NK-92 treated with Interleukin-12 subunit alpha and Interleukin-12 subunit beta, amount 100 ng/mL, for 24 hours (cell line): ENCODE measurements at places on chromosomes 4 and X.
A peak's percentile ranks its signal among the peaks of the same experiment; 100 is the strongest.

DNA sequence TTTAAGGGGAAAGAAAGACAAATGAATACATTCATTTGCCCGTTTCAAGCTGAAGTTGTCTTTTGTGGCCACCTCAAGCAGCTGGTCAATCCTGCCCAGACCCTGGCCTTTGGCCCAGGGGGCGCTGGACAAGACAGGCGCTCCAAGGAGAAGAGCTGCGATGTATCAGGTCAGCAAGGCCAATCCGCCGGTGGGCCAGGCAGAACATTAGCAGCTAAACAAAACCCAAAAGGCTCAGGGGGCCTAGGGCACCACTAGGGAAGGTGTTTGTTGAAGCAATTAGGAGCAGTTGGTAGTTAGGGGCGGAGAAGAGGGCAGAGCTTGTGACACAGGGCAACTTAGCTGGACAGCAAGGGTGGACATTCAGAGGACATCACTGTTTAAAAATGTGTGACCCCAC is 60.8 kb upstream of the TMEM33 start:
- DNase-seq: no peak

GRCh38 chrX:125132274-125132673 is 187.4 kb upstream of the TEX13C start:
- no peak for DNase-seq

DNA sequence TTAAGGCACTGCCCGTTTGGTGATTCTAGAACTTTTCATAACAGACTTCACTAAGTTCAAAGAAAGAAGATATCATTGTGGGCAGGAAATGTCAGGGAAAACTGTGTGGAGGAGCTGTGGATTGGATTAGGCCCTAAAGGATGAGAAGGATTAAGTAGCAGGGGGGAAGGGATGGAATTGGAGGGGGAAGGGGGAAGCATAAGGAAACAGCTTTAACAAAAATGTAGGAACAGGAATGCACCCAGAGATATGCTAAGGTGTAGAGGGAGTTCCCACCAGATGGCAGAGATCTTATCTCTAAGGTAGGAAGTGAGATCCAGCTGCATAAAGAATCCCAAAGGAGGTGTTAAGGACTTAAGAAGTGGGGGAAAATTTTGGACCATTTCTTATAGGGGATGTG is 114.5 kb downstream of the LARP7 start:
- no peak for DNase-seq

GRCh38 chrX:18098763-18099162 is 121.9 kb downstream of the BEND2 start:
- DNase-seq: no peak

DNA sequence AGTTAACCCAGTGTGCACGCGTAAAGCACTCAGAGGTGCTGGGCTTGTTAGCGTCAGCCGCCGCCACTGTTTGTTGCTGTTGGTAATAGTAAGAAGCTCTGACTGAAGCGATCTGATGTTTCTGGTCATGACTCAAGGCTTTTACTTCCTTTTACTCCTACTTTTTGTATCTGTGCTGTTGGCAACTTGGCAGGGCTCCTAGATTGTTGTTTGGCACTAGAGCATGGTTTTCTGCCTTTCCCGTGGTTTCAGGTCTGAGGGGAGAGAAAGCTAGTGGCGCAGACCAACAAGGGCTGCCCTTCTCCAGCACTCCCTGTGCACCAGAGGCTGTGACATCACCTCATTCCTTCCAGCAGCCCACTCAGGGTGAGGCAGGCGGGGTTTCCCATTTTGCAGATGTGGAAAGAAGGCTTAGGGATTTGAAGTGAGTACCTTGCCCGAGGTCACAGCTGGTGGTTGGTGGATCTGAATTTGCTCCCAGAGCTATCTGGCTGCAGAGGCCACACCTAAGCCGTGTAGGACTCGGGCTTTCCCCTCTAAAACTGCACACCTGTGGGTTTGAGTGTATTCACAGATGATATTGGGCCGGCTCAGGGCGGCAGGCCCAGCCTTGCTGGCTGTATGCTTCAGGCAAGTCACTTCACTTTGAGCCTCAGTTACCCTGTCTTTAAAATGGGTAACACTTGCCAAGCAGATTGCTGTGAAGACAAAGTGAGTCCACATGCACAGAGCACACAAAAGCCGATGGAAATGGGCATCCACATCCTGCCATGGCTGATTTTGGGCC is 51.2 kb upstream of the TADA2B start:
- DNase-seq: no peak

DNA sequence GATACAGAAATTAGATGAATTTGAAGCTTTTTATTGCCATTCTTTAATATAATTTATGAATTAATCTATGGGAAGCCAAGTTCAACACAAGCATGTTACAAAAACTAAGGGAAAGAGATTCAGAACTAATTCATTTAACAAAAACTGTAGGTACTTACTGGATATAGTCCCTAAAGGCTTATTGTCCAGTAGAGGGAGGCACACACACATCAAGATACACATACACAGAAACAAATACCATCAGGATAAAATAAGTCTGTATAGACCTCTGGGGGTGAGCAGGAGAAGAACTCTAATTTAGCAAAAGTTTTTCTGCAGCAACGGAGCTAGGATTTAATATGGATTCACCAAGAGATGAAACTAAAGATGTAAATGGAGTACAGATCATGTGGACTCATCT is 83.0 kb upstream of the IL13RA1 start:
- no peak for DNase-seq

DNA sequence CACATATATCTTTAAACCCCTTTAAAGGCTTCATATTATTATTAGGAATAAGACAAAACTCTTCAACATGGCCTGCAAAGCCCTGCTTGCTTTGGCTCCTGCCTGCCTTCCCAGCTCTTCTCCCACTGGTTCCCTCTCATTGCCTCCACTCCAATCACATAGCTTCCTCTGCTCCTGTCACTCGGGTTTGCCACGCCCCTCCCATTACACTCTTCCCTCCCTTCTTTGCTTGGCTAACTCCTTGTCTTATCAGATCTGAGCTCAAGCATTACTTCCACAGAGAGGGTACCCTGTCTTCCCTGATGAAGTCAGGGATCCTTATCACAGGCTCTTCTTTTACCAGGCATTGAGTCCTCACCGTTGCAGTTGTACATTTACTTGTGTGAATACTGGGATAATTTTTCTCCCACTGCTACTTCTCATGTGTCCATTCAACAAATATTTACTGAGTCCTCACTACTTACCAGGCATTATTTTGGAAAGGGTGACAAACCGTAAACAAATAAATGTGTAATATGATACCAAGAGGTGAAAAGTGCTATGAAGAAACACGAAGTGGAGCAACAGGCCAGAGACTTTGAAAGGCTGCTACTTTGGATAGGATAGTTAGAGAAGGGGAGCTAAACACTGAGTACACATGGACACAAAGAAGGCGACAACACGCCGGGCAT is 3.2 kb upstream of the VGLL1 start:
- no peak for DNase-seq

- DNase-seq: no peak
Measured at GRCh38 chr4:127162741-127163140, 470.0 kb upstream of the INTU start.

GRCh38 chr4:13920901-13921300 is 293.4 kb upstream of the BOD1L1 start:
- DNase-seq: no peak

- DNase-seq: no peak
Measured at GRCh38 chr4:101708293-101709039, 82.1 kb upstream of the BANK1 start.

- DNase-seq: no peak
Measured at GRCh38 chr4:56619160-56619559, 61.9 kb downstream of the HOPX start.

DNA sequence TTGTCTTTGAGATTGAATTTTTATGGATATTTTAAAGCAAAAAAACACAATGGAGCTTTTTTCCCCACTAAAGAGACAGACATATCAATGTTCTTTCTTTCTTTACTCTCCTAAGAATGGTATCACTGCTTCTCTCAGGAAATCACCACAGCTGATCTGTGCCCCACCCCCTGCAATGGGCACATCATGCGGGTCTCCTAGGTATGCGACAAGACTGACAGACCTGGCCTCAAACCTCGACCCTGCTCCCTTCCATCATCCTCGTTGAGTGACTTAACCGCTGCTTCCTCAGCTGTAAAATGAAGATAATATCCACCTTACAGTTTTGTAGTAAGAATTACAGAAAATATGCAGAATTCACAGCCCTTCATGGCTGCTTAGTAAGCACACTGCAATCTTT is 58.3 kb downstream of the LEF1 start:
- no peak for DNase-seq

DNA sequence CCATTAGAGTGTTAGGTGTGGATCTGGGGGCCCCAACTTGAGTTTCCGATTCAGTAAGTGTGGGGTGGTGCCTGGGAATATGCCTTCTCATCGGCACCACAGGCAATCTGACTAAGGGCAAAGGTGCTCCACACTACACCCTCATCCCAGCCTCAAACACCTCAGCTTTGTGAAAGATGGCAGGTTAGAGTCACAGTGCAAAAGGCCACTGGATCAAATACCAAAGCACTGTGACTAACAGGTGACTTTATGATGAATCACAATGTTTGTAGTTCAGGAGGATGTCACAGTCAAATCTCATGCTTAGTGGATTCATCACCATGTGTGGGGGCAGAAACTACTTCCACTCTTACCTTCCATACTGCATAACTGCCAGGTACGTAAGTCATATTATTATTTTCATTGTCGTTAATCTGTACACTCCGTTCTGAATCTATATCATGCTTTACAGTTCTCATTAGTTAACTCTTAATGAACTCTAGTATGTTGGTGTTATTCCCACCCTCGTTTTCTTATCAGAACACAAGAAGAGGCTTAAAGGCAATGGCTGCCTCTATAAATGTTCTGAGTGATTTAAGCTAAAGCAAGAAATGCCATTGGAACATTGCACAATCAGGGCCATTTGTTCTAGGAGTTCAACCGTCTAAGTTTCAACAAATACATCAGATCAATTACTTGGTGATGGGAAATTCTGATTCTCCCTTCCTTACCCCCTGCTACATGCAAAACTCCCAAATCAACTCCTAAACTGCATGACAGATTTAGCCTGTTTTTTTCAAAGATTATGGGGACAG is 50.2 kb downstream of the PRKG2 start:
- no peak for DNase-seq

DNA sequence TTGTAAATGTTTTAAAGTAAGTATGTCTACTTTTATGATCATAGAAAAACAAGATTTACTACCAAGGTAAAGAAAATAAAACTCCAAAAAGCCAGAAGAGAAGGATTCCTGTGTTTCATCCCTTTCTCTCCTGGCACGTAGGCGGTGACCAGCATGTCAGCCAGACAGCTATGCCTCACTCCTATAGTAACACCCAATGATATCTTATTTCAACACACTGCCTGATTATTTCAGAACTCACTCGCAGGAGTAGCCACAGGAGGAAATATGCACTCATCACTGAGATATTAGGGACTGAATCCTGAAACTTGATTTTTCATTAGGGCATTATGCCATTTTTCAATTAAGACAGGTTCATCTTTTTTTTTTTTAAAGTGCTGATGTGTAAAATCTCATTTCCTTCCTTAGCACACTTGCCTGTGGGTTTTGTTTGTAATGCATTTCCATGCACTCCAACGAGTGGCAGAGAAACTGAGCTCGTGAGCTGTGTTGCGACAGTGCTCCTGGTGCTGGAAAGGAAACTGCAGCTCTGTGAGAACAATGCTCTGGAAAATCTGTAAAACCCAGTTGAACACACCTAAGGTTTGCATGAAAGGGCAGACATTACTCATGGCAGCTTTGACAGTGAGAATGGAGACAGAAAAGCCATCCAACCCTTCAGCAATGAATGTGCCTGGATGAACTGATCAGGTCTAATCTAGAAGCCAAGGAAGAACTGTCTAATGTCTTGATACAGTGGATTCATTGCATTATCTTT is 18.2 kb downstream of the RAI2 start:
- DNase-seq: no peak

GRCh38 chrX:64571011-64571410 is 175.8 kb upstream of the MTMR8 start:
- DNase-seq: no peak

GRCh38 chr4:6471307-6472007 is 957 bp downstream of the PPP2R2C start:
- DNase-seq: no peak

DNA sequence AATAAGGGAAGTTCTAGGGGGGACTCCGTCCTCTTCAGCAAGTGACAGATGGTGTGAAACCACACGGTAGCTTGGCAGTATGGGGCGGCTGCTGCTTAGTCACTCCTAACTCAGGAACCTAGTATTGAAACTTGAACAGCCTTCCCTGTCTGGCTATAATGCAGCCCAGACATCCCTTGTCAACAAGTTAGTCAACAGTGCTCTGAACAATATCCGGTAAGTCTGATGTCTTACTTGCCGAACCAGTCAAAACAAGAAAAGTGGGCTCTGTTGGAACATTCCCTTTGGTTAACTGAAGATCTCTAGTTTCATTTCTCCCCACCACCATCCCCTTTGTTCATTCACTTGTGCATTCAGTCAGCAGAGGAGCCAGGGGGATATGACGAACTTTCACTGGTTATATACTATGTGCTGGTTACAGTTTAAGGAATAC is 18.7 kb upstream of the CXCL13 start:
- DNase-seq: peak; percentile 62

DNA sequence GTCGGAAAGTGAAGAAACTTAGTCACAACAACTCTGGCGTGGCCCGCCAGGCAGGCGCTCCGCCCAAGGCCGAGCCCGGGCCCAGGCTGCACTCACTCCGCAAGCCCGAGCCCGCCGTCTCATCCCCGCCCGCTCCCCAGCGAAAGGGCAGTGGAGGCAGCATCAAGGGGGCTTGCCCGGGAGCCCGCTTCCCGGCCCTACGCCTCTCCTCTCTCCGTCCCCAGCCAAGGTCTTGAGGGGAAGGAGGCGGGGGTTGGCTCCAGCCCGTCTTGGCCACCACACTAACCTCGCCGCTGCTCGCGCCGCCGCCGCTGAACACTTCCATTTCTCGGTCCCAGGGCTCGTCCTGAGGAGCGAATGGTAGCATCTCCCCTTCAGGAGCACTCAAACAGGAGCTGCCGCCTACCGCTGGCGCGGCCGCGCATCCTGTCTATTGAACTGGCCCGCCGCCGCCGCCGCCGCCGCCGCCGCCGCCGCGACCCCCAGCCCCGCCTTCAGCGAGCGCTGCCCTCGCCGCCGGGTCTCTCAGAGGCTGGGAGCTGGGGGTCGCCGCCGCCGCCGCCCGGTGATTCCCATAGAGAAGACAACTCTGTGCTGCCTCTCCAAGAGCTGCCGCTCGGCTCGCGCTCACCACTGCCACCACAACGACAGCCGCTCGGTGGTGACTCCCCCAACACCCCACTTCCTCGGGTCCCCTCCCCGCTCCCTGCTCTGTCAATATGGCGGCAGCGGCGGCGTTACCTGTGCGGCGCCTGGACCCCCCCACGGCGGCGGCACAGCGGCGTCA is at the start of gene RPS6KA6:
Gene RPS6KA6 (minus strand): TSS at position 667 of the 787 bp plus-strand sequence. CDS start 300 bp downstream, at position 367.
- no peak for DNase-seq

- DNase-seq: no peak
Measured at GRCh38 chrX:72102126-72102525, 29.6 kb downstream of the RTL5 start.

GRCh38 chr4:111697176-111697942 is 447.9 kb upstream of the FAM241A start:
- DNase-seq: no peak

GRCh38 chr4:108078024-108078733 is 88.5 kb downstream of the HADH start:
- no peak for DNase-seq

- DNase-seq: no peak
Measured at GRCh38 chrX:17805120-17805519, 56.0 kb downstream of the RAI2 start.

- no peak for DNase-seq
Measured at GRCh38 chr4:61785761-61786160, 585.6 kb downstream of the ADGRL3 start.

GRCh38 chr4:114945616-114946015 is 167.8 kb downstream of the NDST4 start:
- no peak for DNase-seq
